Spleen (tissue), 13 donors: ENCODE measurements at places on chromosomes 16 and 17. TPM values are rescaled to one million over a fixed set of nuclear protein-coding genes. Genes with fewer than 3 reads are reported as not detected.

GRCh38 chr17:77952368-77952767 is 6.1 kb upstream of the TNRC6C start:
- DNase-seq = no peak

The MYCBPAP gene
- total RNA-seq = 1.4 TPM

- DNase-seq = no peak
These were observed 27.9 kb downstream of the OMG start for GRCh38 chr17:31269036-31269577.

GRCh38 chr16:68643227-68643626 is 1.9 kb upstream of the CDH3 start:
- peak; percentile 31 for DNase-seq
